ENCODE measurements at places on chromosomes 3 and 15.
A peak's percentile ranks its signal among the peaks of the same experiment; 100 is the strongest.

DNA sequence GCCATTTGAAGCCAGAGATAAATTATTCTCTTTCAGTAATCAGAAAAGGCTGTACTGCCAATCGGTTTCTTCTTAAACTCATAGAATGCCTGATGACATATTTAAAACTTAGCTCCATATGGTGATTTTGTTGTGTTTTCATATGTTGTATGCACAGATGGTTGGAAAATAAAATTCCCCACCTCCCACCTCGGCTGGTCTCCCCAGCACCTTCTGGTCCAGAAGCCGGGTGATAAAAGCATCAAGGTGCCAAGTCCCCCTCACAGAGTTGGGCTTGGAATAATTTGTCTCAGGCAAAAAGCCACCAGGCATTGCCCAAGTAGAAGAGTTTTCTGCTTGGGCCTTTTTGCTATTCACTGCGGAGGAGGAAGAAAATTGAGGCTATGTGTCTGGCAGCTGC is 18.4 kb downstream of the LARS2 start:
- no peak for DNase-seq

DNA sequence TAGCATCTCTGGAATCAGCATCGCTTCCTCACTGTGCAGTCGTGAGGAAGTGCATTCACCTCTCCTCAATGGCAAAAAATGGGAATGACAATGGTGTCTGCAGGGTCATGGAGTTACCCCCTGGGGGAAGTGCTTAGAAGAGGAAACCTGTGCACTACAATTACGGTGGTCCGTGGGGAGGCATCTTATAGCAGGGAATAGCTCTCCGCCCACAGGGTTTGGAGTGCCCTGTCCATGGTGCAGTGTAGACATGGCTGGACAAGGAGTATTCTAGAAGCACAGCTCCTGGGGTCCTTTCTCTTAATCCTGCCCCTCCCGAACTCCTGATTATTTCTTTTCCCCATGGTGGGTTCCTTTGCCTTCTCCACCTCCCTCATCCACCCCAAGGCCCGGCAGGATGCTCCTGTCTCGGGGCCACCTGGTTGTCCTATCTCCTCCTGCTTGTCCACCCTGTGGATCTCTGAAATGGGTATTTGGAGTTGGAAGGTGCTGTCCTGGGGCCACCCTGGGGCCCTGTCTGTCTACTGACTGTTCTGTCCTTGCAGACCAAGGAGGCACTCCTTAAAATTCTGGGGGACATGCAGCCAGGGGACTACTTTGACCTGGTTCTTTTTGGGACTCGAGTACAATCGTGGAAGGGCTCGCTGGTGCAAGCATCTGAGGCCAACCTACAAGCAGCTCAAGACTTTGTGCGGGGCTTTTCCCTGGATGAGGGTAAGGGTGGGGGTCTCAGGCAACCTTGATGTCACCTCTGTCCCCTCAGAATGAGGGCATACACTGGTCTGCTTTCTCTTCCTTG is 5.2 kb downstream of the ITIH1 start:
- no peak for DNase-seq

DNA sequence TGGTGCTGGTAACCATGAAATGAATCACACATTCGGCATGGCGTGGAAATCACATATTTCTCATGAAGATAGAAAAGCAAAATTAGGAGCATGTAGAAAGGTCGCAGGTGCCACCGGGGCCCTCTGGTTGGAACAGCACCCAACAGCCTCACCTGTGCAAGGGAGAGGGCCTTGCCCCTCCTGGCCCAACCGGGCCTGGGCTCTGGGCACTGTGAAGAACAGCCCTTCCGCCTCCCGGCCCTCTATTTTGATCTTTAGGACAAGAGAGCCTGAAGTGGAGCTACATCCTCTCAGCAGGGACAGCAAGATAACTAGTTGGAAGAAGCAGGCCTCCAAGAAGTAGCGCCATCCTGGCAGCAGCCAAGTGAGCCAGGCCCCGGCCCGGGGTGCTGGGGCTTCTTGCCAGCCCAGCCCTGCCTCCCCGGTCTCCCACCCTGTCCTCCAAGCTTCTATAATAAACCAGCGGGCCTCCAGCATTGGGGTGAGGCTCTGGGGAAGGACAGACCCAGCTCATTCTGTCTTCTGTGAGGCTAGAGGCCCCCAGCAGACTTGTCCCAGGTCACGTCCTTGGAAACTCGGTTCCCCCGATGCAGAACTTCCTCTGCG is 46.1 kb upstream of the FGD5 start:
- no peak for DNase-seq

DNA sequence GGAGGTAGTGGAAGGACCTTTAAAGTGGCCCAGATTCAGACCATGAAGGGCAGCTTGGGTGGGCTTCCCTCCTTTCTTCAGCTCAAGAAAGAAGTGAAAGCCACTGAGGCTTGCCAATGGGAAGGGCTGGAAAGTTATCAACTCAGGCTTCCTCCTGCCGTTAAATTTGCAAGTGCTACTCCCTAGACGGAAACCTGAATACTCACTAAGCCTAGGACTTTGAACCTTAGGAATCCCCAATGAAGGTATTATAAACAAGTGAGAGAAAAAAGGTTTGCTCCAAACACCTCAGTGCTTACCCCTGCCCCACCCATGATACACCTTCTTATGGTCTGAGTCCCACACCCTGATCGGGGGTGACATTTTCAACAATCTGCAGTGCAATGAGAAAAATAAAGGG is 396.4 kb downstream of the SHQ1 start:
- DNase-seq: no peak

DNA sequence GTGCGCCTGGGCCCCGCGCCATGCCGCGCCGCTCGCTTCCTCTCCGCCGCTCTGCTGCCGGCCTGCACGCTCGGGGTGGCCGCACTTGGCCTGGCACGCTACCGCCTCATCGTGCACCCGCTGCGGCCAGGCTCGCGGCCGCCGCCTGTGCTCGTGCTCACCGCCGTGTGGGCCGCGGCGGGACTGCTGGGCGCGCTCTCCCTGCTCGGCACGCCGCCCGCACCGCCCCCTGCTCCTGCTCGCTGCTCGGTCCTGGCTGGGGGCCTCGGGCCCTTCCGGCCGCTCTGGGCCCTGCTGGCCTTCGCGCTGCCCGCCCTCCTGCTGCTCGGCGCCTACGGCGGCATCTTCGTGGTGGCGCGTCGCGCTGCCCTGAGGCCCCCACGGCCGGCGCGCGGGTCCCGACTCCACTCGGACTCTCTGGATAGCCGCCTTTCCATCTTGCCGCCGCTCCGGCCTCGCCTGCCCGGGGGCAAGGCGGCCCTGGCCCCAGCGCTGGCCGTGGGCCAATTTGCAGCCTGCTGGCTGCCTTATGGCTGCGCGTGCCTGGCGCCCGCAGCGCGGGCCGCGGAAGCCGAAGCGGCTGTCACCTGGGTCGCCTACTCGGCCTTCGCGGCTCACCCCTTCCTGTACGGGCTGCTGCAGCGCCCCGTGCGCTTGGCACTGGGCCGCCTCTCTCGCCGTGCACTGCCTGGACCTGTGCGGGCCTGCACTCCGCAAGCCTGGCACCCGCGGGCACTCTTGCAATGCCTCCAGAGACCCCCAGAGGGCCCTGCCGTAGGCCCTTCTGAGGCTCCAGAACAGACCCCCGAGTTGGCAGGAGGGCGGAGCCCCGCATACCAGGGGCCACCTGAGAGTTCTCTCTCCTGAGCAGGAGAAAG is 951 bp downstream of the GPR62 start:
- peak; percentile 89 for DNase-seq

GRCh38 chr15:96693990-96694517 is 363.6 kb downstream of the NR2F2 start:
- DNase-seq: no peak

- DNase-seq: no peak
Observed at GRCh38 chr15:50141856-50142255, 22.8 kb upstream of the ATP8B4 start.

GRCh38 chr15:98700519-98700918 is 52.2 kb downstream of the IGF1R start:
- no peak for DNase-seq

DNA sequence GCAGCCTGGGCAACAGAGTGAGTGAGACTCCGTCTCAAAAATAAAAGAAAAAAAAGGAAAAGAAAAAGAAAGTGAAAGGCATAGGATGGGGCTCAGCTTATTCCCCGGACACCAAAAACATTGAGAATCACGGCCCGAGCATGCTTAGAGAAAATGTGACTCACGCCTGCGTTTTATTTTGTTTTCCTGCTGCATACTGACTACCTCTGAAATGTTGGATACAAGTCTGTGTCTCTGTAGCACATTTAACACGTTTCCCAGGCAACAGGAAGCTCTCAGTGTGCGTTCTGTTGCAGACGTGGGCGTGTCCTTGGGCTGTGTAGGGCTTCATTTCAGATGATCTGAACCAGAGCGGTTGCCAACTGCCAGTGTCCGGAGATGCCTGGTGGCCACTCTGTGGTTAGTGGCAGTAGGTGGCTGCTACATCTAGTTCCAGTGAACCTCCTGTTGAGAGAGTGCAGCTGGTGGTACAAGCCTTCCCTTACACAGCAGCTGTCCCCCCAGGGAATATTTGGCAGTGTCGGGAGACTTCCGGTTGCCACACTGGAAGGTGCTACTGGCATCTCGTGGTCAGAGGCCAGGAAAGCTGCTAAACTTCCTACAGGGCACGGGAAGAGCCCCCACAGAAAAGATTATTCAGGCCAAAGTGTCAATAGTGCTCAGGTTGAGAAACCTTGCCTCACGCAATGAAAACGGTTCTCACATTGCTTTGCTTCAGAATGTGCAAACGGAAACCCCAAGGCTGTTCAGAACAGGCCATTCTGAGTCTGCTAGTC is 3.0 kb downstream of the SLC51A start:
- DNase-seq: no peak

GRCh38 chr15:52008698-52009434 is 10.2 kb upstream of the MAPK6 start:
- no peak for DNase-seq

- no peak for DNase-seq
Observed at GRCh38 chr3:167394003-167394402, 13.9 kb upstream of the ZBBX start.

GRCh38 chr3:137165117-137165806 is 207.5 kb downstream of the IL20RB start:
- no peak for DNase-seq

DNA sequence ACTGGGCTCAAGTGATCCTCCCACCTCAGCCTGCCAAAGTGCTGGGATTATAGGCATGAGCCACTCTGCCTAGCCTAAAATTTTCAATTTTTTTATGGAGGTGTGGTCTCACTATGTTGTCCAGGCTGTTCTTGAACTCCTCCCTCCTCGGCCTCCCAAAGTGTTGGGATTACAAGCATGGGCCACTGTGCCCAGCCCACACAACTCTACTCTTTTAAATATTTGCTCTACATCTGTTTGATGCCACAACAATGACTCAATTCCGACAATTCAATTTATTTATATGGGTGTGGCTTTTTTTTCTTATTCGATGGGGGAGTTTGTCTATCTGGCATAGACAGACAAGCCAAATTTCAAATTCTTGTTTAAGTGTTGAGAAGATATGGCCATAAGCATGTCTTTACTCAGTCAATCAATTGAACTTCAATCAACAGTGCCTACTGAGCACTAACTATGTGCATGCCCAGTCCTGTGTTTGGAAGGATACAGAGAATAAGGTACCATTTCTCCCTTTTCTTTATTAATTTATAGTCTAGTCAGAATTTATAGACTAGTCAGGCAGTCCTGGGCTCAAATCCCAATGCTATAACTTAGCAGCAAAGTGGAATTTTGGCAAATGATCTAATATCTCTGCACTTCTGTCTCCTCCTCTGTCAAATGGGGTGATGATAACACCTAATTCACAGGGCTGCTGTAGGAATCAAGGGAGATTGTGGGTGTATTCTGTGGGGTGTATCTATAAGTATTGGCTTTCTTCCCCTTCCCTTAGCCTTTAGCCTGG is 54.6 kb upstream of the PIAS1 start:
- no peak for DNase-seq

GRCh38 chr15:49901996-49902684 is 216.9 kb downstream of the ATP8B4 start:
- no peak for DNase-seq

GRCh38 chr3:125002414-125003368 is 53.1 kb downstream of the HEG1 start:
- peak; percentile 36 for DNase-seq

DNA sequence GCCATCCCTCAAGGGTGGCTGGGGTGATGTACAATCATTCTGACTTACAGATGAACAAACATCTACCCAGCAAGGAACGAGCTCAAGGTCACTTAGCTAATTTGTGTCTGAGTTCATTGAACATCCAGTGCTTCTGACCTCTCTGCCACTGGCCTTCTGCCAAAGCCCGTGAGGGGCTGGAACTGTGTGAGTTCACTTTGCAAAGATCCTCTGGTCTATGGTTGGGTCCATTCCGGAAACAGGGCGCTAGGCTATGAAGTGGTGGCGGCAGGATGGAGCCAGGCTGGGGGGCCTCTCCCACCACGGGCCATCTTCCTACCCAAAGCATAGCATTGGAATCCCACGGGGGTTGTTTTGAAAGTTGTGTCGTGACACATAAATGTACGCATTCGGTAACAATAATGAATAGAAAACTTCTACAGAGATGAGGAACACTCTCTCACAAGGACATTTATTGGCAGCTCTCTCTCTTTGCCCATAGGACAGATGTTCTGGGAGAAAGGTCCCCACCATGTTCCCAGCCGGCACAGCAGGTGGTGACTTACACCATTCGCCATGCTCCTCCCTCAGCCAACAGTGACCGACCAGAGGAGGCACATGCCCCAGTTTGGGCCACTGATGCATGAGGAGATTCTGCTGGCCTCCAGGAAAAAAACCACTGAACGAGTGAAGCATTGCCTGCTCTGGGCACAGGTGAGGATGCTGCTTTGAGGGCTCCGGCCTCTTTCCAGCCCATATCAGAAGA is 214.7 kb upstream of the CHRNA7 start:
- no peak for DNase-seq

- no peak for DNase-seq
Observed at GRCh38 chr3:123375014-123375940, 73.6 kb downstream of the ADCY5 start.

GRCh38 chr15:61743345-61743909 is 316.8 kb downstream of the VPS13C start:
- DNase-seq: no peak

GRCh38 chr3:51982352-51982837 is 940 bp upstream of the ACY1 start:
- no peak for DNase-seq

DNA sequence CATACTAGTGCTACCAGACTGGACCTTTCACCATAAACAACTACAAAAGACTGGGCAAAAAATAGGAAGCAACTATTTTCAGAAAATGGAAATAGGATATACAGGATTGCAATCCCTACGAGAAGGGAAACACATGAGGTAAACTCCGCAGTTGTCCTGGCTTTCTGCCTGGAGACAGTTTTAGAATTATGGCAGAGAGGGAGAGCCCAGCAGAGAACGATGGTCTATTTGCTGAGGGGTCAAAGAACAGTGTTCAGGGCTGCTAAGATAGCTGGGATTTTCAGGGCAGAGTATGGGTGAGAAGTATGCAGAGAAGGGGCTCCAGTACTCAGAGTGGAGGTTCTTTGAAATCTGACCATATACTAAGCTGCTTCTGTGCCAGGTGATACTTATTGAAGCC is 163.4 kb downstream of the CHDH start:
- DNase-seq: no peak

DNA sequence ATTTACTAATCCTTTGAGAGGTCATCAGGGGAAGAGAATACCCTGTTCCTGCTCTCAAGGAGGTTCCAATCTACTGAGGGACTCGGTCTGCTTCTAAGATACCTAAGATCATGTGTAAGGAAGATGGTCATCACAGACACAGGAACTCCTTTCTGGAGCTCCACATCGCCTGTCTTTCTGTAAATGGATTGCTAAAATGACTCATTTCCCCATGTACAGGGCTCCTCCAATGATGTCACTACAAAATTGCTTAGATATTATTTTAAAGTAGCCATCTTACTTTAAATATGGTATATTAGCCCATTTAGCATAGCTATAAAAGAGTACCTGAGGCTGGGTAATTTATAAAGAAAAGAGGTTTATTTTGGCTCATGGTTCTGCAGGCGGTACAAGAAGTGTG is 206.1 kb upstream of the PROK2 start:
- no peak for DNase-seq

All from retina (tissue), 1 donor.